ENCODE measurements at places on chromosomes 5 and 9.

DNA sequence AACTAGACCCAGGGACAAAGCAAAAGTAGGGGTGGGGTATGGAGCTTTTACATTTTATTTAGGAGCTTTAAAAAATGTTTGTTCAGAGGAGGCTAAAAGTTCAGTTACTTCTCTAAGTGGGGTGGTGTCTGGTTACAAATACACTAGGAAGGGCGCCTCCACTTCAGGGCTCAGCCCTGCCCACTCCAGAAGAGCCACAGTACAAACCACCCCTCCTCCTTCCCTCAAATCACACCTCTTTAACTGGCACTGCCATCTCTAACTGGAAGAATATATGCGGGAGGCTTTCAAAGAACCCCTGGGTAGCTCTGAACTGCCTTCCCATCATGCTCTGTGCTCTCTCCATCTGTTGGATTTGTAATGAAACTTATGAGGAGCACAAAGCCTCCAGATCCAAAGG is 98.8 kb upstream of the NFIB start:
- no peak for DNase-seq

DNA sequence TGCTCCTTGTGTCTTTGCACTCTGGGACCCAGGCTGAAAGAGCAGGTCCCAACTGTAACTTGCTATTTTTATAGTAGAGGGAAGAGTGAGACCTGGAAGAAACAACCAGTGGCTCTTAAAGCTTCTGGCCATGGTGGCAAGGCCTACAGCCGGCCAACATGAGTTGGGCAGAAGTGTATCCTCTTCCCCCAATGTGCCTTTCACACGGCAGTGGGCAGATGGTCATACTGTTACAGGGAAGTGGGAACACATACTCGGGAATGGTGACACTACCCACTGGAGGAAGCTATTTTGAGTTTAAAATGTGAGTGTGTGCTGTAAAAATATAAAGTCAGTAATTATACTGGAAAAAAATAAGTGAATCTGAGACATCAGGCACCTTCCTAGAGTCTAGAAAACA is 116.0 kb downstream of the MVB12B start:
- no peak for DNase-seq

DNA sequence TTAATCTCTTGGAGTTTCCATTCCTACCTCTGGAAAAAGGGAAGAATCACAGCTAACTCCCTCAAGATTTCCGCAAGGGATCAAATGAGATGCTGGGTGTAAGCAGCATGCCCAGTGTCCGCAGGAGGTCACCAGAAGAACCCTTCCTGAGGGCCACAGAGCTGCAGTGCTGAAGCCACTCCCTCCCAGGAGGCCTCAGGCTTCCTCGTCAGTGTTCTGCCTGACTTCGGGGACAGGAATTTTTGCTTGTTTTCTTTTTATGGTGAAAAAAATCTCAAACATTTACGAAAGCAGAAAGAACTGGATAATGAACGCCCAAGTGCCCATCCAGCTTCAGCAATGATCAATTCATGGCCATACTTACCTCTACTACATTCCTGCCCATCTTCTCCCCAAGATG is 183.0 kb downstream of the CDK5RAP2 start:
- no peak for DNase-seq

GRCh38 chr5:171391996-171392577 is 4.4 kb downstream of the NPM1 start:
- DNase-seq: no peak

DNA sequence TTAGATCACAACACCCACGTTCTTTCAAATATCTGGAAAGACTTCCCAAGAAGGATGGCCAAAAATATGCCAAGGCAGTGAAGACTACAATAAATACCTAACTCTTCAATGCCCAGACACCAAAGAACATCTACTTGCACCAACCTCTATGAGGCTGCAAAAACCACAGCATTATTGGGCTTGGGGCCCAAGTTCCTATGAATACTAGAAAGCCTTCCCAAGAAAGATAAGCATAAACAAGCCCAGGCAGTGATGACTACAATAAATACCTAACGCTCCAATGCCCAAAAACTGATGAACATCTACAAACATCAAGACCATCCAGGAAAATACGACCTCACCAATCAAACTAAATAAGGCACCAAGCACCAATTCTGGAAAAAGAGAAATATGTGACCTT is 41.3 kb downstream of the AP3B1 start:
- no peak for DNase-seq

DNA sequence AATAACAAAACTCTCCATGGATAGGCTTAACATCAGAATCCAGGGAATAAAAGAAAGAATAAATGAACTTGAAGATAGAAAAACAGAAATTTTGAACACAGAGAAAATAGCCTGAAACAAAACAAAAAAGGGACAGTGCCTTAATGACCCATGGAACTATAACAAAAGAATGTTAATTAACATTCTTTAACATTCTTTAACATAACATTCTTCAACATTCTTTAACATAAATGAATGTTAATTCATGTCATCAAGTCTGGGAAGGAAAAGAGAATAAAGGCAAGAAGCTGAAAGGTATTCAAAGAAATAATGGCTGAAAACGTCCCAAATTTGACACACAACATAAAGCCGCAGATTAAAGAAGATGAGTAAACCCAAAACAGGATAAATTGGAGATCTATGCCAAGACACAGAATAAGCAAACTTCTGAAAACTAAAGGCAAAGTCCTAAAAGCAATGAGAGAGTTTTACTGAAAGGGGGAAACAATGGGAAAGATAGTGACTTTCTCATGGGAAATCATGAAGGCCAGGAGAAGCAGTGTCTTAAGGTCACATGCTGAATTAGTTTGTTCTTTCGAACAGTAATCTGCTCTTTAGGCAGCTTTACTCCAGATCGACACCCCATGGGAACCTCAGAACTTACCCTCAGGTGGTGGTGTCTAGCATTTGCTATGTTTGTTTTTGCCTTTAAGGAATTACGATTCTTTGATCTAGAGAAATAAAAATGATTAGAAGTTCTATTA is 483.0 kb downstream of the KDM4C start:
- no peak for DNase-seq

DNA sequence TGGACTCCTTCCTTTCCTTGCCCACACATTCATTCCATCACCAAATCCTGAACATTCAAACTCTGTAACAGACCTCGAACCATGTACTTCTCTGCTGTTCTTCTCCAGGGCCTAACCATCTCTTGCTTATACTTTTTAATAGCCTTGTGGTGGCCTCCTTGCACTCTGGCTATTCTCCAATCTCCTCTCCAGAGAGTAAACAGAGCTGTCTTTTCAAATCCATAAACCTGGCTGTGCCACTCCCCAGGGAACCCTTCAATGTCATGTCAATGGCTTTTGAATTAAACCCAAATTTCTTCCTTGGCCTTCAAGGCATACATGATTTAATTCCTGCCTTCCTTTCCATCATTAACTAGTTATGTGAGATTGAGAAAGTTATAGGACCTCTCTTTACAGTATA is 277.6 kb upstream of the EFNA5 start:
- no peak for DNase-seq

DNA sequence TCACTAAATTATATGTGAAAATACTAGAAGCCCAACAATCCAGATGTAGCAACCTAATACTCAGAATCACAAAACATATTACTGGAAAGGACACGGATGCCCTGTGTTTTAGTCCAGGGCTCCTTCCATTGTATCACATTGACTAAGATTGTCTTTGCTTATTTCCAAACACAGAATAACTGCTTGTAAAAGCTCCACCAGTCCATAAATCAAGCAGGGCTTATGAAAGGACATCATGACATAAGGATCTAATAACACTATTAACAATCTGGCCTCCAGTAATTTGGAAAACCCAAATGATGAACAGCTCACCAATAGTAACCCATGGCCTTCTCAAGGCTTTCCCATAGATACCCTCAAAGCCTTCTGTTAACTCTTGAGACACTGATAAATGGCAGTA is 39.8 kb downstream of the WDR41 start:
- no peak for DNase-seq

DNA sequence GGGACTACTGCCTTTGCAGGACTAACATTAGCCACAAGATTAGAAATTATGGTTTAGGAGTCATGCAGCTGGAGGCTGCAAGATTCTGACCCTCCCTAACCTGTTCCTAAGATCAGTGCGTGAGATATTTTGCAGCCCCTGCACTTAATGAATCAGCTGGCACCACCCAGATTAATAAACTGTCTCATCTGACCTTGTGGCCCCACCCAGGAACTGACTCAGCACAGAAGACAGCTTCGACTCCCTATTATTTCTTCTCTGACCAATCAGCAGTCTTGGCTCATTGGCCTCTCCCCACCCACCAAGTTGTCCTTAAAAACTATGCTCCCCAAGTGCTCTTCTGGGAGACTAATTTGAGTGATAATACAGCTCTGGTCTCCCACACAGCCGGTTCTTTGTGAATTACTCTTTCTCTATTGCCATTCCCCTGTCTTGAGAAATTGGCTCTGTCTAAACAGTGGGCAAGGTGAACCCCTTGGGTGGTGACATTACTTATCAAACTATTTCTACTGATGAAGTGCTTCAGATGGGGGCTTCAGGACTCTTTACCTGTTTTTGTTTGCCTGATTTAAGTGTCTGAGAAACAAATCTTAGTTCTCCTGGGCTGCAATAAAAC is 17.0 kb downstream of the CTSL start:
- no peak for DNase-seq

DNA sequence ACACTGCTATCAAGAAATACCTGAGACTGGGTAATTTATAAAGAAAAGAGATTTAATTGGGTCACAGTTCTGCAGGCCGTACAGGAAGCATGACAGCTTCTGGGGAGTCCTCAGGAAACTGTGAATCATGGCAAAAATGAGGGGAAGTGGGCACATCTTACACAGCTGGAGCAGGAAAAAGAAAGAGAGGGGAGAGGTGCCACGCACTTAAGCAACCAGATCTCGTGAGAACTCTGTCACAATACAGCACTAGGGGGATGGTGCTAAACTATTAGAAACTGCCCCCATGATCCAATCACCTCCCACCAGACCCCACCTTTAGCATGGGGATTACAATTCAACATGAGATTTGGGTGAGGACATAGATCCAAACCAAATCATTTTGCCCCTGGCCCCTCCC is 105.5 kb upstream of the CPLX2 start:
- DNase-seq: no peak

DNA sequence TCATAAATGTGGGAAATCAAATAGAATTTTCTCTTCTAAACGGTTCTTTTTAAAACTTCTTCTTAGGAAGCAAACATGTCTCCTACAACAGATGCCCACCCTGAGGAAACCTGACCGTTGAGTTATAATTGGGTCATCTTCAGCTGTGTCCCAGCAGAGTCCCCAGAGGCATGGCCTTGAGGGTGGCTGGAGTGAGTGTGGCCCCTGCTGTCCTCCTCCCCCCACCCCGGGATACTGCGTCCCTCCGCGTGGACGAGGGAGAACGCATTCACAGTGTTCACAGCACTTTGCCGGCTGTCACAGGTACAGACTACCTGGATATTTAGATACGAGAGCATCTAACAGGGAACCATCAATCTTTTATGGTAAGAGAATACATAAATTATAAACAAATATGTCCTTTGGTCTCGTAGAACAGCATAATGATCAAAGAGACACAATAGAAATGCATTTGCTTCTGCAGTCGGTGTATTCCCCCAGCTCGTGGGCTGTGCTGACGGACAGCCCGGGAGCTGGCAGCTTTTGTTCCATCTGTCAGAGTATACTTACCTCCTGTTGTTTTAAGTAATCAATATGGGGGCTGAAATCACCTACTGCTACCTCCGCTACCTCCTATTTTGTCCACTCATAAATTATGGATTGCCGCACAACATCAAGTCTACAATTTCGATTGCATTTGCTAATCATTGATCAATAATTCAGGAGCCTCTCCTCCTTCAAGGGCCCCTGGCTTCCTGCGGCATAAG is 214.7 kb downstream of the IRX2 start:
- no peak for DNase-seq

- DNase-seq: no peak
These were observed 5.3 kb downstream of the RAB14 start for GRCh38 chr9:121196389-121196788.

- peak; percentile 15 for DNase-seq
These were observed 86.2 kb downstream of the PTPN3 start for GRCh38 chr9:109411798-109412352.

DNA sequence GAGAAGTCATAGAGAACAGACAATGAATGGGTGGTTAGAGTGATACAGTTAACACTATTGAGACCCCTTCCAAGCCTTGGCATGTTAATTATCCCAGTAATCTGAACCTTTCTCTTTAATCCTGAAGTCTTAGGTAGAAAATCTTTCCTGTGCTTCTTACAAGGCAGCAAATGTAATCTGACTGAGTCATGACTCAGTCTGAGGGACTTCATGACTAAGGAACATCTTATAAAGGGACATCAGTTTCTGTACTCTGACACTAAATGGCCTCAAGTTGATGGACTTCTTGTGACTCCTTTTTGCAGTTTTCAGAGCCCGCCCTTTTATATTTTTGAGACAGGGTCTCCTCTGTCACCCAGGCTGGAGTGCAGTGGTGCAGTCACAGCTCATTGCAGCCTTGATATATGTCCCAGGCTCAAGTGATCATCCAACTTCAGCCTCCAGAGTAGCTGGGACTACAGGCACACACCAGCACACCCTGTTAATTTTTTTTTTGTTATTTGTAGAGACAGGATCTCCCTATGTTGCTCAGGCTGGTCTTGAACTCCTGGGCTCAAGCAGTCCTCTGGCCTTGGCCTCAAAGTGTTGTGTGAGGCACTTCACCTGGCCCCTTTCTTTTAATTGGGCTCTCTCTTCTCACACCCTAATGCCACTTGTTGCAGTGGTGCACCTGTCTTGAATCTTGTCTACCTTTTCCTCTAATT is 9.5 kb downstream of the EXOSC3 start:
- DNase-seq: no peak

DNA sequence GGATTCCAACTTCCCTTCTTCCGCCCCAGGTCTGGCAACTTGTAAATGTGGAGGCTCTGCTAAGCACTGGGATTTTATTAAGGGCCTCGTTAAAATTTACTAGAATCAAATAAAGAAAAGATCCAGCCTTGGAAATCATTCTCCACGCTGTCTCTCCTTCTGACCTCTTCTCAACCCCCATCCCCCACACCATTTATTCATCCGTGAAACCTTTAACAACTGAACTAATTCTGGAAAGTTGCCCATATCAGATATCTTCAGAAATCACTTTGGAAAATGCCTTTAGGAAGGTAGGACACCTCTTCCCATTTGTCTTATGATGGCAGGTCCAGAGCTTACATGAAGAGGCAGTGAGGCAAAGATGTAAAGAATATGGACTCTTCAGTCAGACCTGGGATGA is 288.5 kb downstream of the SLIT3 start:
- DNase-seq: no peak

- no peak for DNase-seq
These were observed 5.7 kb upstream of the SEC16A start for GRCh38 chr9:136488247-136489214.

GRCh38 chr9:75039801-75040200 is 11.7 kb upstream of the CARNMT1 start:
- DNase-seq: no peak

DNA sequence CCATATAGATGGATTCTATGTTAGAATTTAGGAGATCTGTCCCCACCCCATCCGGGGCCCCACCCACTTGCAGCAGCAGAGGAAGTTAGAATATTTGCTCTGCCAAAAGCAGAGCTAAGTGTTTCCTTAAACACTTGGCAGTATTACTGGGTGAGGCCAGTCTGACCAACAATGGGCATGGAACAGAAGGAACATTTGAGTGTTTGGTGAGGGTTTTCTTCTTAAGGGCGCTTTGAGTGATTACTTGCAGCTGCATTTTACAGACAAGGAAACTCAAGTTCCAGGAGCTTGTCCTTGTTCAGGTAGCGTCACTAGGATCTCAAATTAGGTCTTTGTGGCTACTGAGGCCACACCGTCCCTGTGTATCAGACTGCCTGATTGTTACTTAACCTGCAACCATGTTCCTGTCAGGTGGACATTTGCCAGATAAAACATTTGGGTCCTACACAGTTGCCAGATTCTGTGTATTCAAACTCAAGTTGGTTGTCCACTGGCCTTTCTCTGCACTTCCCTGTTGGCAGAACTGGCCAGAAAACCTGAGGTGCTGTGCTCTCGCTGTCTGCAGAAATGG is 59.3 kb downstream of the SLC46A2 start:
- no peak for DNase-seq
